ENCODE measurements at places on chromosomes 12 and 14.
A peak's percentile ranks its signal among the peaks of the same experiment; 100 is the strongest.

GRCh38 chr12:58291106-58291505 lies 349.7 kb downstream of the ATP23 start:
- DNase-seq, result no peak

DNA sequence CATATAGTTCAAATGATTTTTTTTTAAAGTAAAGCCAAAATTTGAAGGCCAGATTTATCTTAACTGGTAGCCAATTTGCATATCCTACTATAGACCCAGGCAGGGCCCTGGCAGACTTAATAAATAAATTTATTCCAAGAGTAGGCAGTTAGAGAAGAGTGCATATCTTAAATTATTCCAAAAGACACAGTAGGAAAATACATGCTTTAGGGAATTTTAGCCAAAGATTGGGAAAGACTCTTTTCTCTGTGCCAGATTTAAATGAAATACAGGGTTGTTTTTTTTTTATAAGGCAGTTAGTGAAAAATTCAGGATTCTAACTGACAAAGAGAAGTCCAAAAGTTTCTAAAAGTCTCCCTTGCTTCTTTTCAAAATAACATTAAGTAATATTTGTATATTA lies 65.5 kb downstream of the ST8SIA1 start:
- DNase-seq, result no peak

DNA sequence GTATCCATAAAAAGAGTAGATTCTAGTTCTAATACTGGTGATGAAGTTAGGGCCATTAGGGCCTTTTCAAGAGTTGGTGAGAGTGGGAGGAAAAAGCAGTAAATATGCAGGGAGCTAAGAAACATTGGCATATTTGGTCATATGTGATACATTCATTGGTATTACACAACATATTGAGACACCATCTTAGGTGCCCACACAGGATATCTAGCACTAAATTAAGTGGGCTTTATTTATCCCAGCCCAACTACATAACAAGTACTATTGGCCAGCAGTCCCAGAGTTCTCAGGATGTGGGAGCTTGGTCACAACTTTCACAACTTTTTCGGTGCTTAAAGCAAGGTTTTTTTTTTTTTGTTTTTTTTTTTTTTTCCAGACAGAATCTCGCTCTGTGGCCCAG lies 2.0 kb upstream of the ING4 start:
- no peak for DNase-seq

- no peak for DNase-seq
Measured at GRCh38 chr14:36506732-36507614, 13.1 kb downstream of the NKX2-1 start.

GRCh38 chr14:100539003-100539660 lies 48.1 kb downstream of the BEGAIN start:
- DNase-seq, result no peak

DNA sequence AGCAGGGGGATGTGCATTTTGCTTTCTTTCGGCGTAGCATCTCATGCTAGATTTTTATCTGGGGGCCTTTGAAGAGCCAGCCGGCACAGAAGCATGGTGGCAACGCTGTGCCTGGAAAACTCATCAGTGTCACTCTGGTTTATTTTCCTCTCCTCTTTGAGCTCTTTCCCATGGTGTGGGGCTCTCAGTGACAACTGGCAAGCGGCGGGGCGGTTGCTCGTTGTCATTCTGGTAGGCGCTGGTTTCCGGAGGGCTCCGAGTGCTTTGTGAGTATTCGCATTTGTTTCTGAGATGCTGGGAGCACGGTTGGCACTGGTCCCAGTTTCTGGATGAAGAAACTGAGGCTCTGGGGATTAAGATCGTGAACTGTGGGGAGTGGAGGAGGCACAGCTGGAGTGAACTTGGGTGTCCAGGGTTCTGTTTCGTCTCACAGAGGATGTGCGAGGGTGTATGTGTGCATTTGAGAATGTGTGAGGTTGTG lies 23.3 kb downstream of the TPCN1 start:
- DNase-seq, result no peak

- DNase-seq, result no peak
Measured at GRCh38 chr12:94929780-94930179, 73.7 kb downstream of the NDUFA12 start.

DNA sequence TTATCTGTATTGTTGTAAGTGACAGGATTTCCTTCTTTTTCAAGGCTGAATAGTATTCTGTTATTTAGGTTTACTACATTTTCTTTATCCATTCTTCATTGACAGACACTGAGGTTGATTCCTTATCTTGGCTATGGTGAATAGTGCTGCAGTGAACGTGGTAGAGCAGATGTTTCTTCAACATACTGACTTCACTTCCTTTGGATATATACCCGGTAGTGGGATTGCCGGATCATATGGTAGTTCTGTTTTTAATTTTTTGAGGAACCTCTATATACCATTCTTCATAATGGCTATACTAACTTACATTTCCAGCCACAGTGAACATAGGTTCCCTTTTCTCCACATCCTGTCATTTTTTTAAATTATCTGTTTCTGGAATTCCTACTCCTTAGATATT lies 21.8 kb downstream of the DERA start:
- no peak for DNase-seq

DNA sequence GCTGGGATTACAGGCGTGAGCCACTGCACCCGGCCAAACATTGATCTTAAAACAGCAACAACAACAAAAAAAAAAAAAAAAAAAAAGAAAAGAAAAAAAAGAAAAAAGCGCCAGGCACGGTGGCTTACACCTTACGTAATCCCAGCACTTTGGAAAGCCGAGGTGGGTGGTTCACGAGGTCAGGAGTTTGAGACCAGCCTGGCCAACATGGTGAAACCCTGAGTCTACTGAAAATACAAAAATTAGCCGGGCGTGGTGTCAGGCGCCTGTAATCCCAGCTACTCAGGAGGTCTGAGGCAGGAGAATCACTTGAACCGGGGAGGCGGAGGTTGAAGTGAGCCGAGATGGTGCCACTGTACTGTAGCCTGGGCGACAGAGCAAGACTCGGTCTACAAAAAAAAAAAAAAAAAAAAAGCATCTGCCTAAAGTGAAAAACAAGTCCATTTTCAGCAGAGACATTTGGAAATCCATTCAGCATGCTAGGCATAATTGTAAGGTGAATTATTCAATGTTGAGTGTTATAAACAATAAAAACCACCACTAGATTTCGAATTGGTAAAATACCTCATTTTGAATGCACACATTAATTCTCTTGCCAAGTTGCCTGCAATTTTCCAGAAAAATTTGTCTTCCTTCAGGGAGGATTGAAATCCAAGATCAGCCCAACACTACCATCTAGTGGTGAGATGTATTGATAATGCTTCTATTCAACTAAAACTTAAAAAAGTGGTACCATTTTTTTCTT lies 8.0 kb upstream of the CERS5 start:
- DNase-seq, result peak; percentile 54

DNA sequence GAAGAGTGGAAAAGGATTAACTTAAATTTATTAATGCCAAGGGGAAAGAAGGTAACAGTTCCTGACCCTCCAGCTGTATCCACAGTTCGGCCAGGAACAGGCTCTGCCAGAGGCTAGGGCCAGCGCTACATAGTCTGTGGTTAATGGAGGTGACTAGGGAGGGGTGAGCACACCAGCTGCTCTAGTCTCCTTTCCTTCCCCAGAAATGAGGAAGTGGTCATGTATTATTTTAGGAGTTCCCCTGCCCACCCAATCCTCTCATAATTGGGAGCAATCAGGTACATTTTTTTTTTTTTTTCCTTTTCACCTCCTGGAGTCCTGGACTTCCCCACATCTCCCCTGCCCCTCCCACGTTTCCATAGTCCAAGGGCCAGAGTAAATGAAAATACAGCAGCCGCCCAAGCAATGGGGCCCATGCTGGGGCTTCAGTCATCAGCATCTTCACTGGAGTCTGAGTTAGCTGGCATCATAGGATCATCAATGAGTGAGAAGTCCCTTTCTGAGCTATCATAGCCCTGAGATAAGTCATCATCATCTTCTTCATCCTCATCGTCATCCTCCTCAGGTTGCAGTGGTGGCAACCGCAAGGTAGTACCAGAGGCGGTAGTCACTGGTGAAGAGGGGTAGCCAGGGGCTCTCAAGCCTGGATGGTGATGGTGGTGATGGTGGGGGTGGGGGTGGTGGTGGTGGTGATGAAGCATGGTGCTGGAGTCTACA lies 1.5 kb upstream of the SUPT16H start:
- DNase-seq, result no peak

DNA sequence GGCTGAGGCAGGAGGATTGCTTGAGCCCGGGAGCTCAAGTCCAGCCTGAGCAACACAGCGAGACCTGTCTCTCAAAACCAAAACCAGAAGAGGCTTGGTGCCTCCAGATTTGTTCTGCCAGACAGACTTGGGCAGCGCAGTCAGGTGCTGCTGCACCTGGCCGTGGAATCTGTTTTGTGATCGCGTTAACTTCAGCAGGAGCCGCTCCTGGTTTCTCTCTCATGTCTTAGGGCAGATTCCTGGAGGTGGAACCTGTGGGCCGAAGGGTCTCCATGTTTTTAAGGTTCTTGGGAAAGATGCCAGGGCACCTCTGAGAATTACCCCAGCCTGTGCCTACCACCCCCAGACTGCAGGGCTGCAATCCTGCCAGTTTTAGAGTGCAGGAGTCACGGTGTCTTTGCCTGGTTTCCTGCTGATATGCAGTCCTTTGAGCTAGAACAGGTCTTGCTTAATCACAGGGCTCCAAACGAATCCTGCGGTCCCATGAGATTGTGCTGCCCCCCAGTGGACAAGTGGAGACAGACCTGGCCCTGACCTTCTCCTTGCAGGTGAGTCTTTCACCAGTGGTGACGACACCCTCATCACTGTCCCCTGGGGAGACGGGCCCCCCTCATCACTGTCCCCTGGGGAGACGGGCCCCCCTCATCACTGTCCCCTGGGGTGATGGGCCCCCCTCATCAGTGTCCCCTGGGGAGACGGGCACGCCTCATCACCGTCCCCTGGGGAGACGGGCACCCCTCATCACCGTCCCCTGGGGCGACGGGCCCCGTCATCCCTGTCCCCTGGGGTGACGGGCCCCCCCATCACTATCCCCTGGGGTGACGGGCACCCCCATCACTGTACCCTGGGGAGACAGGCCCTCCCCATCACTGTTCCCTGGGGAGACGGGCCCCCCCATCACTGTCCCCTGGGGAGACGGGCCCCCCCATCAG lies 37.6 kb downstream of the PACS2 start:
- peak; percentile 95 for DNase-seq

DNA sequence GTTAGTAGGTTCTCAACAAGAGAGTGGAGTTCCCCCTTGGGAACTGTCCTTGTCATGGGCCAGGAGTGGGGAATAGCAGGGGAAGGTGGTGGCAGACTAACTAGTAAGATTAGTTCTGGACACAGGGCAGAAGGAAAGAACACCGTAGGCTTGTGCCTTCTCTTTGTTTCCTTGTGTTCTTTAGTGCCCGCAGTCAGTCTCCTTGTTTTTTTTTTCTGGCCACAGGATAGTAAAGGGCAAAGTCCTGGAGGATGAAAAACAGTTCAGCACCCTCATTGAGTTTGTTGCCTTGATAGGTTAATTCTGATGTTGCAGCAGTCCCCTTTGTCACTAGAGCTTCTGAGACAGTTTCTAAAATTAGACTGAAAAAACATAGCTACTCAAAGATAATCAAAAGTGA lies 8.4 kb downstream of the PEX5 start:
- no peak for DNase-seq

- DNase-seq, result no peak
Measured at GRCh38 chr12:51244269-51244668, 5.6 kb downstream of the DAZAP2 start.

GRCh38 chr14:49907186-49907585 lies 14.3 kb downstream of the ARF6 start:
- DNase-seq, result no peak

GRCh38 chr14:75993567-75994041 lies 8.0 kb downstream of the IFT43 start:
- DNase-seq, result no peak

GRCh38 chr14:54105406-54105805 lies 148.8 kb upstream of the BMP4 start:
- DNase-seq, result no peak

GRCh38 chr14:30528778-30529642 lies 29.9 kb upstream of the G2E3 start:
- DNase-seq, result no peak

DNA sequence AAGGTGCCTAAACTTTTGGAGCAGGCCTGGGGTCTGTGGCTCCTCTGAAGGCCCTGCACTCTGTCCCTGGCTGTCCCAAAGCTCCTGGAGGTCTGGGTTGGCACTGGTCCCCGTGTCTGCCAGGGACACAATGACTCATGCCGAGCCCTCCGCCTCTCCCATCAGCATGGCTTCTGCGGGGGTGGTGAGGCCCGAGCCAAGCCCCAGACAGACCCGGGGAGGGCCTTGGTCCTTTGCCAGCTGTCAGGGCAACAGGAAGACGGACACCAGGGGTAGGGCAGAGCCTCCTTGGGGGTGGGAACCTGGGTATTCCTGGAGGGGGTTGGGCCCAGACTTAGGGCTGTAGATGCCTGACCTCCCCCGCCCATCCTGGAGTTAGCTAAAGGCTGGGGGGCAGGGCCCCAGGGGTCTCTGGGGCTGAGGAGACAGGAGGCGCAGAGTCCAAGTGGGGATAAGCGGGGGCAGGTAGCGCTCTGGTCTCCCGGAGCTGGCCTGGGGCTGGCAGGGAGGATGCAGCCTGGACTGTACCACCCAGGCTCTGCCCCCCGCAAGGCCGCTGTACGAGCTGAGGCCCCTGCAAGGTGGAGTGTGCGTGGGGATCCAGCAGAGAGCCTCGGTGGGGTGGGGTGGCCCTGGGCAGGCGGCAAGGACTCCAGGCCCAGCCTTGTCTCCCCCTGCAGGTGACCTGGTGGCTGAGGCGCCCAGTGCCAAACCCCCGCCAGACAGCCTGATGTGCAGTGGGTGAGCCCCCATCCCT lies 16.4 kb upstream of the PUS1 start:
- DNase-seq, result peak; percentile 98

- DNase-seq, result no peak
Measured at GRCh38 chr14:104100171-104101085, 14.9 kb downstream of the ASPG start.

Measured in AG08395 (cell line).